HFF-Myc (cell line): ENCODE measurements at places on chromosomes 7 and 10.

DNA sequence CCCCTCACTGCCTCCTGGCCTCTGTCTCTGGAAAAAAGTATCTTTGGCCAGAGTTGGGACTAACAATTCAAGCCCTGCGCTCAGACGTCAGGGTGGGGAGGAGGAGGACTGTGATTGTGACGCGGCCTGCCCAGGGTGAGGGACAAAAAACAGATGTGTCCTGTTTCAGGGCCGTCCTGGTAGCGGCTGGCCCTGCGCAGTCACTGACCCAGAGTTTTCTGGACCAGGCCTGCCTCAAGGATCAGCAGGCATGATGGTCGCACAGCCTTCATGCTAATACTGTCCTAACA, 110.1 kb downstream of the CYTH3 start:
- no peak for DNase-seq

DNA sequence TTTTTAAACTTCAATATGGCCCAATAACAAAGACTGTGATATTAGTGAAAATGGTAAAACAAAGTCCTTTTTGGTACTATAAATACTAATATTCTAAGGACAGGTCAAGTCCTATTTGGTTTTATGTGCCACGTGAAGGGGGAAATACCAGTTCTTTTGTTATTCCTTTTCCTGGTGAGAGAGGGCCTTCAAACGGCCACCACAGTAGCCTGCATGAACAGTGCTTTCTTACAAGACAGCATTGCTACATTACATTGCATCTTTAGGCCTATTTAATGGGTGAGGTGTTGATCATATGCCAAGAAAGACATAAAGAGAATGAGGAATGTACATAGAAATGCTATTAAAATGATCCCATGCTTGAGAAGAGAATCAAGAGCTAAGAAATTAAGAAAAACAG, 214.8 kb downstream of the LRRTM3 start:
- DNase-seq, result no peak

DNA sequence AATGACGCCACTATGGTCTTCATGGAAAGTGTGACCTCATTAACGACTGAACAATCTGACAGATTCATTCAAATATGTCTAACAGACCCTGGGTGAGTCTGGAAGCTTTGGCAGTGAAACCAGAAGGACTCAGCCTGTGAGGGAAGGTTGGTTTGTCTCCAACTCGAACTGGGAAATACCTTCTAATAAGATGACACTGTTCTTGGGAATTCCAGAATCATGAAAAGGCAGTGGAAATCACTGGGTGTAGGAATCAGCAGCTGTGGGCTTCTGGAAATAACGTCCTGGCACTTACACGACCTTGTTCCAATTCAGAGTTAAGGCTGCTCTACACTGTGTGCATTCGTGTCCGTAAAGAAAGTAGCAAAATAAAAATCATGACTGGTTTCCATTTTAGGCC, 75.1 kb downstream of the DGKI start:
- no peak for DNase-seq

GRCh38 chr7:38323156-38323555, 49.7 kb upstream of the TARP start:
- no peak for DNase-seq

- DNase-seq, result no peak
These were observed 64.1 kb downstream of the MICU1 start for GRCh38 chr10:72561745-72562166.
